Stimulated activated CD4-positive, alpha-beta T cell treated with anti-CD3 and anti-CD28 coated beads, TNF-alpha, amount 100 ng/mL, for 24 hours (primary cell): ENCODE measurements at places on chromosomes 2 and 18.

- no peak for DNase-seq
These were observed 1399.6 kb upstream of the ZEB2 start for GRCh38 chr2:145919477-145919876.

DNA sequence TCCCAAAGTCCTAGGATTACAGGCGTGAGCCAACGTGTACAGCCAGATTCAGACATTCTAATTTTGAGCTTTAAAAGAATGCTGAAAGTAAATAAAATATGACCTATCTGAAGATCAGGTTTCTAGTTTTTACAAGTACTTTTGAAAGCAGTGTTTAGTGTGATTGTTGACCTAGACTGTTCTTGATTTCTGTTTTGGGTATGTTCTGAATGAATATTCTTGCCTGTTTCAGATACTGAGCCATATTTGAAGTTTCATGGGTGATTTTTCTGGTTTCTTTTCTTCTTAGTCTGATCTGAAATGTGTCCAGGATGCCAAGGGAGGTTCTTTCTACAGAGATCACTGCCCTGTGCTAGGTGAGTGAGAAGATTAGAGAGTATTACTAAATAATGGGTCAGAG, 37.2 kb downstream of the MIB1 start:
- no peak for DNase-seq

DNA sequence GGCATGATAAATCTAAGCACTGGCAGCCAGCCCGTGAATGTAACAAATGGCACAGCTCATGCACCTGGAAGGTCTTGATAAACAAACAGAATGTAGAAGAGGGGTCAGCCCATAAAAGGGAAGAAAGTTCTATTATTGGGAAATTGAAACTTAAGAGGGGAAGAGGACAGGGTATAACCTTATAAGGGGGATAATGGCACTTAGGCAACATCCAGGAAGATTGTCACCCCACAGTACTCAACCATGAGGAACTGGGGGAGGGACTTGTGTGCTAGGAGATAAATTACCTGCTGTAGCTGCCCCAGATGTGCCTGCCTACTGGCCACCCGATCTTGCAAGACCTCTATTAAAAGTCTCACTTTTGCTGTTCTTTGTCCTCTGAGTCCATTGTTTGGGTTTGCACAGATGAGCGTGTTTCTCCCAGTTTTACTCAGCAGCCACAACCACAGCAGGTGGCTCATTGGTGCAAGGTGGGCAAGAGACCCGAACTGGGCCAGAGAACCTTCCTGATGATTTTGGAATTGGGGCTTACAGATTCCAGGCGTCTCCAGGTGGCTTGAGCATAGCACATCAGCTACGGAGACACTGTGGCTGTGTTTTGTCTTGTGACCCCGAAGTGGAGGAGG, 79.0 kb upstream of the TAF1B start:
- no peak for DNase-seq

- DNase-seq, result no peak
These were observed 209.5 kb downstream of the KCNH7 start for GRCh38 chr2:162629085-162629484.

- no peak for DNase-seq
These were observed 1468.3 kb downstream of the LRP1B start for GRCh38 chr2:140662504-140662903.

DNA sequence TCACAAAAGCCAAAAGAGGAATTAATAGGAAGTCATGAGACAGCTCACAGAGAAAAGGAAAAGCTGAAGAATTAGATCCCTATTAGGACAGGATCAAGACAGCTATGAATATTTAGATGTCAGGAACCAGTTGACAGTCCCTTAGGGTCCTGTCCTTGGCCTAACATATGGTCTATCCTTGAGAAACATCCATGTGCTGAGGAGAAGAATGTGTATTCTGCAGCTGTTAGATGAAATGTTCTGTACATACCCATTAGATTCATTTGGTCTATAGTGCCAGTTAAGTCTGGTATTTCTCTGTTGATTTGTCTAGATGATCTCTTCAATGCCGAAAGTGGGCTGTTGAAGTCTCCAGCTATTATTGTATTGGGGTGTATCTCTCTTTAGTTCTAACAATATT, 37.6 kb upstream of the SLC40A1 start:
- DNase-seq, result no peak
